ENCODE measurements at places on chromosomes 11 and 22. TPM values are rescaled to one million over a fixed set of nuclear protein-coding genes. Genes with fewer than 3 reads are reported as not detected.

The CCDC116 gene
- 0.36 TPM for total RNA-seq

The KIF18A gene
- 0.28 TPM for total RNA-seq

The VEGFB gene
- total RNA-seq = 101 TPM

The CCDC89 gene
- total RNA-seq = 1.4 TPM

The PARVB gene
- 21.0 TPM for total RNA-seq

The NRIP3 gene
- 5.3 TPM for total RNA-seq

The SLC1A2 gene
- total RNA-seq = 0.14 TPM

The SLC22A8 gene
- not detected for total RNA-seq

The ARHGAP8 gene
- total RNA-seq = 0.81 TPM

The KDM4D gene
- total RNA-seq = 0.33 TPM

The SCGB1C1 gene
- not detected for total RNA-seq

DNA sequence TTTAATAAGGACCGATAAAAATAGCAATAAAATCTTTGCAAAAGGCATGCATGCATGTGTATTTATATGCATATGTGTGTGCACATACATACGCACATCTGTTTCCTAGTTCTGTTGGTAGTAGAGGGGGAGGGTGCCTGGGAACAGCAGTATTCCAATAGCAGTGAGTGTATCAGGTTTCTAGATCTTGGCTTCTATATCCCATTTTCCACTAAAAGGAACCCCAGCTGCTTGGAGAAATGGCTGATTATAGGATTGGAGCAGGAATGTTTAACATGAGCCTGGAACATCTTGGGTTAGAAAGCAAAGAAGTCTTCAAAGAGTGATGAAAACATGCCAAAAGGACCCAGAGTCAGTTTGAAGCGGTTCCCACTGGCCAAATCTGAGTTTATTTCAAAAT is 21.0 kb downstream of the TNRC6B start:
- DNase-seq = no peak

GRCh38 chr11:38795027-38795426 is 2197.0 kb upstream of the RAG2 start:
- DNase-seq = no peak

DNA sequence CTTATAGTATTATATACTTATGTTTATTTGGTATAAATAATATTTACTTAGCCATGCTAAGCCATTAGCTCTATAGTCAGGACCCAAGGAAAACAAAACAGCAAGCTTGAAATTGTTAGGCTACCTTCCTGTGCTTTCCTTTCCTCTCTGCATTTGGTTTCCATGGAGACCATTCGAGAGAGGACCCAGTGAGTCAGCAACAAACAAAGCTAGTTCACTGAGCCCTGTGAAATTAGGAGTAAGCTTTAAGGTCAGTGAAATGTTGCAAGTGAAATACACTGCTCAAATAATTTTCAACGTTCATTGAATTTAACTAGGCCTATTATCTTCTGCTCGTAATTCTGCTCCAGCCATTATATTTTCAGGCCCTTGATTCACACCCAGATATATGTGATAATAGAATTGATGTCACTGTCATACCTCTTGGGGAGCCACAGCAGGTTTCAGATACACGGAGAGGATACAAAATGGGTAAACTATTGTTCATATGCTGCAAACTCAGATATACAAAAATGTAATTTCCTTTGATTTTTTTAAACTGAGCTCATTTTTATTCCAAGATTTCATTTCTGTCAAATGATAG is 9.1 kb upstream of the OR10D3 start:
- DNase-seq = no peak

DNA sequence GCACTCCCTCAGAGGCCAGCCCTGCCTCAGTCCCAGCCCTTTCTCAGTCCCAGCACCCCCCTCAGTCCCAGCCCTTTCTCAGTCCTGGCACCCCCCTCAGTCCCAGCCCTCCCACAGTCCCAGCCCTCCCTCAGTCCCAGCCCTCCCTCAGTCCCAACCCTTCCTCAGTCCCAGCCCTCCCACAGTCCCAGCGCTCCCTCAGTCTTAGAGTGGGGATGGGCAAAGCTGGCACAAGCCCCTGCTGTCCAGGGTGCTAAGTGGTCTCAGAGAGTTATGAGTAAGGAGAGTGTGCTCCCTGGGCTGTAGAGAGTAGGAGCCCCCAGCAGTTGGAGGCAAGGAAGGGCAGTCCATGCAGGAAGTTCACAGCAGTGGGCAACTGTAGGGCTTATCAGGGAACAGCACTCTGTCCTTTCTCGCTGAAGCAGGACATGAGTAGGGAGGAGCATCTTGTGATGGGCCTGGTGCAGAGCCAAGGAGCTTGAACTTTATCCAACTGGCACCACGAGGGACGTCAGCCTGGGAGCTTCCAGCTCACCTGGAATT is 51.4 kb upstream of the CRYBB3 start:
- DNase-seq = peak; percentile 80

DNA sequence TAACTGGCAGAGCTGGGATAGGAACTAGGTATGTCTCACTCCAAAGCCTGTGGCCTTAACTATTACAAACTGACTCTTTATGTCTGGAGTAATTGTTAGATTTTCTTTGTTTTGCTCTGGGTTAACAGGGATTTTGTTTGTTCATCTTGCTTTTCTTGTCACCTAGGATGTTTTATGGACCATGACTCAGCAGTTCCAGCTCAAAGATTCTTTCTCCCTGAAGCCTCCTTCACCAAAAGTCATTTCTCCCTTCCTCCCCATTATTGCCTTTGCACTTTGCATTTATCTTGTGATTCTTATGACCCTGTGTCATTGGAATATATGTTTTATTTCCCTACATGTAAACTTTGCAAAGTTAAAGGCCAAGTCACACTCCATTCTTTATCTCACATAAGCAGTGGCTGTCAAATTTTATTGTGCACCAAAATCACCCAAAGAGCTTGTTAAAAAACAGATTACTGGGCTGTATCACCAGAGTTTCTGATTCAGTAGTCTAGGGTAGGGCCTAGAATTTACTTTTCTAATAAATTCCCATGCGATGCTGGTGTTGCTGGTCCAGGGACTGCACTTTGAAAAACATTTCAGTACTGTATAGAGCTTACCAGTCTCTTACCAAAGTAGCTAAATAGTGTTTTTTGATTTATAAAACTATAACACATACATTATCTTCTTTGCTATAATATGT is 327.7 kb downstream of the DLG2 start:
- no peak for DNase-seq

DNA sequence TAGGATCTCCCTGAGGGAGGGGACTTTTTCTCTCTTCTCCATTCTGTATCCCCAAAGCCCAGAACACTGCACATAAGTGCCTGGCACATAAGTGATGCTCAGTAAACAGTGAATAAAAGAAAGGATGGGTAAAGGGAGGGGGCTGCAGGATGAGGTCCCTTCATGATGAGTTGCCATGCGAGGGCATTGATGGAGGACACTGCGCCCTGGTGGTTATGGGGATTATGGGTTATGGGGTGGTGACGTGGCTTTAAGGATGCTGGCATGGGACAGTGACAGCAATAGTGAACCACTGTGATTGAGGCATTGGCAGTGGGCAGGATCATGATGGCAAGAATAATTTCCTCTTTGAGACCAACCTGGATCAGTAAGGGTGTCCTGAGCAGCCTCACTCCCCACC is 43.9 kb upstream of the LRRC32 start:
- DNase-seq = no peak

- DNase-seq = no peak
Measured at GRCh38 chr11:68818181-68818580, 23.5 kb downstream of the CPT1A start.

GRCh38 chr11:124276081-124276480 is 19.9 kb downstream of the OR8G5 start:
- no peak for DNase-seq

DNA sequence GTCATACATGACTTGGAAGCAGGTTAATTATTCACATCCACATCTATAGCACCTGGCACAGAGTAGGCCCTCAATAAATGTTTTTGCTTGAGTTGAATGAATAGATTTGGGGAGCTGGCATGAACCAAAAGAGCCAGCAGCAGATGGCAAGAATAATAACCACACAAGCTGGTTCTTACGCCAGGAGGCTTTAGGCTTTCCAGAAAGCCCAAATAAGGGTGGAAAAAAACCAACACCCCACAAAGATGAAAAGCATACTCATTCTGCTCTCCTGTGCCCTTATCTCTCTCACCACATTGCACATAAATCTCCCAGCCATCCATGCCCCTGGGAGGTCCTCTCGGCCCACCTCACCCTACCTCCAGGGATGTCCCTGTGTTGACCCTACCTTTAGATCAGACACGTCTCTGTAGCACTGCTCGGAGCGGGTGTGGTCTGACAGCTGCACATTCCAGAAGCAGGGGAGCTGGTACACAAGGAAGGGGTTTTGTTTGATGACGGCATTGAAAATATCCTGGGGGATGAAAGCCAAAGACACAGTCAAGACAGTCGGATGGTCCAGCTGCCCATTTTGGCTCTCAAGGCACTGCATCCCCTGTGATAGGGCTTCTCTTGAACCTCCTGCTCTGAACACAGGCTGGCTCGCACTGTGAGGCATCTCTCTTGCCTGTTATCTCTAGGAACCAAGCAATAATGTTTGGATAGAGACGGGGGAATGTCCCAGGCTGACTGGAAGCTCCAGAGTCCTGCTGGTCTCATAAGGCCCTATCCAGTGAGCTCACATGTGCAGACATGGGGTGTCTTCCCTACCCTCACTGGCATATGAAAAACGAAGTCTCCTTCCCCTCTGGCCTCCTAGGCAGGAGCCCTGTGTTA is 323.6 kb upstream of the SYN3 start:
- DNase-seq = no peak

GRCh38 chr11:134293119-134294113 is 17.2 kb downstream of the GLB1L3 start:
- DNase-seq = peak; percentile 25

GRCh38 chr22:18035751-18036150 is 11.4 kb upstream of the MICAL3 start:
- no peak for DNase-seq

- no peak for DNase-seq
Measured at GRCh38 chr22:24207264-24208011, 26.2 kb downstream of the SUSD2 start.

DNA sequence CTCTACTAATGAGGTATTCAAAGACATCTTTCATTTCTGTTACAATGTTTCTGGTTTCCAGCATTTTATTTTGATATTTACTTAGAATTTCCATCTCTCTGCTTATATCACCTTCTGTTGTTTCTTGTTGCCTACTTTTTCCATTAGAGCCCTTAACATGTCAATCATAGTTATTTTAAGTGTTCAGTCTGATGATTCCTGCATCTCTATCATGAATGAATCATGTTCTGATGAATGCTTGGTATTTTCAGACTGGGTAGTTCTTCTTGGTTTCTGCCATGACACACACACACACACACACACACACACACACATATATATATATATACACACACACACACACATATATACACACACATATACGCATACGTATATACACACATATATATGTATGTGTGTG is 486.4 kb upstream of the ISX start:
- no peak for DNase-seq

- no peak for DNase-seq
Measured at GRCh38 chr11:9344061-9344680, 29.8 kb upstream of the TMEM41B start.

DNA sequence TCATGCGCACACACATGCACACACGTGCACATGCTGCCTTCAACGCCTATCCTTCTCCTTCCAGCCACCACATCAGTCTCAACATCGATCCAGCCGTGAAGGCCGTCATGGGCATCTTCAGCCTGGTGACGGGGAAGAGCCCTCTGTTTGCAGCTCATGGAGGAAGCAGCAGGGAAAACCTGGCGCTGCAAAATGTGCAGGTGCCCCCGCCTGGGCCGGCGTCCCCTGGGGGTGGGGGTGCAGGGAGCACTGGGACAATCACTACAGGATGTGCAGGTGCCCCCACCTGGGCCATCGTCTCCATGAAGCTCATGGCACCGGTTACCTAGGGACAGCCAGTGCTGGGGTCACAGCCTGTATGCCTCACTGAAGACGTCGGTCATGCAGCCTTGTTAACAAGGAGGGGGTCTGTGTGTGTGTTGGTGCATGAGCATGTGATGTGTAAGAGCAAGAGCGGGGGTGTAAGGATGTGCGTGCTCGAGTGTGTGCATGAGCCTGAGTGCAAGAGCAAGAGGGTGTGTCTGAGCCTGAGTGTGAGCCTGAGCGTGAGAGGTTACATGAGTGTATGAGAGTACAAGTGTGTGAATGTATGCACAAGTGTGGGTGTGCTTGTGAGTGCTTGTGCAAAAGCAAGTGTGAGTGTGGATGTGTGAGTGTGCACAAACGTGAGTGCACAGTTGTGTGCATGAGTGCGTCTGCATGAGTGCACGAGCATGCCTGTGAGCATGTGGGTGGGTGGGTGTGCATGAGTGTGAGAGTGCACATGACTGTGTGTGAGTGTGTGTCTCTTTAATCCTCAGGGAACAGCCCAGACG is 31.5 kb downstream of the NADSYN1 start:
- DNase-seq = peak; percentile 40

GRCh38 chr11:15757048-15757698 is 599.2 kb downstream of the SOX6 start:
- no peak for DNase-seq

DNA sequence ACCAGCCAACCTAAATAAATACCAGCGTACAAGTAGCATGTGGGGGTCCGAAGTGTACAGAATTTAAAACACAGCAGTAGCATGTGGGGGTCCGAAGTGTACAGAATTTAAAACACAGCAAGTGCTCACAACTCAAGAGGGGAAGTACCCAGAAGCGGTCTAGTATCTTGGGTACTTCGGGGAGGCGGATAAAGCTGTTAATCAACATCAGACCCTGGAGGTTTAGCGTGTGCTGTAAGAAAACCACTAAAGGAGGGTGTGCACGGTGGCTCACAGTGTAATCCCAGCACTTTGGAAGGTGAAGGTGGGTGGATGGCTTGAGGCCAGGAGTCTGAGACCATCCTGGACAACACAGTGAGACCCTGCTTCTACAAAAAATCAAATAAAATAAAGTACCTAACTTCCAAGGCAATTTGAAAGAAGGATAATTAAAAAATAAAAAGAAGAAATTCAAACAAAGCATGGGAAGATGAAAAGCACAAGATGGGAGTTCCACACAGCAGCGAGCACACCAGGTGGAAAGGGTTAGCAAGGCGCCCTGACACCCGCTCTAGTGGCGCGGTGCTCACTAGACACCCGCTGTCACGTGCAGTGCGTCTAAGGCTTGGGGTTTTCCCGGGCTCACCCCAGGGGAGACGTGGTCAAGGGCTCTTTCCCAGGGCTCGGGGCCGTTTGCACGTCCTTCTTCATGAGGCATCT is 35.0 kb upstream of the MOB2 start:
- DNase-seq = no peak

- peak; percentile 60 for DNase-seq
Measured at GRCh38 chr11:69911310-69912160, 92.3 kb upstream of the FGF3 start.

GRCh38 chr11:9138612-9139579 is 47.5 kb upstream of the SCUBE2 start:
- DNase-seq = no peak

- no peak for DNase-seq
Measured at GRCh38 chr11:77387701-77388100, 86.2 kb downstream of the PAK1 start.

GRCh38 chr22:27804470-27805297 is 3.1 kb upstream of the MN1 start:
- DNase-seq = peak; percentile 88

GRCh38 chr22:27810609-27811151 is 9.1 kb upstream of the MN1 start:
- peak; percentile 93 for DNase-seq

GRCh38 chr11:130513132-130513531 is 64.7 kb downstream of the ADAMTS15 start:
- DNase-seq = peak; percentile 94
